Osteocyte (in vitro differentiated cells): ENCODE measurements at places on chromosomes 2 and 18. TPM values are rescaled to one million over a fixed set of nuclear protein-coding genes. Genes with fewer than 3 reads are reported as not detected.

RTN4 gene
- 532 and 603 TPM in 2 replicates for total RNA-seq

CENPO gene
- total RNA-seq: 12.7 and 12.8 TPM in 2 replicates

KCNK3 gene
- 8.5 and 10.1 TPM in 2 replicates for total RNA-seq

MC2R gene
- not detected in 2 replicates for total RNA-seq

INPP5D gene
- total RNA-seq: 0.31 and 0.40 TPM in 2 replicates

- no peak overlapping the region for H3K27ac ChIP-seq
- no peak for DNase-seq
- no peak overlapping the region for H3K4me3 ChIP-seq
- no peaks in the 10 kb centered on the region for H3K27me3 ChIP-seq
- peaks cover 23% of the 10 kb centered on the region for H3K4me1 ChIP-seq
Measured at GRCh38 chr2:70118798-70119454, 31.6 kb downstream of the PCBP1 start.

DNA sequence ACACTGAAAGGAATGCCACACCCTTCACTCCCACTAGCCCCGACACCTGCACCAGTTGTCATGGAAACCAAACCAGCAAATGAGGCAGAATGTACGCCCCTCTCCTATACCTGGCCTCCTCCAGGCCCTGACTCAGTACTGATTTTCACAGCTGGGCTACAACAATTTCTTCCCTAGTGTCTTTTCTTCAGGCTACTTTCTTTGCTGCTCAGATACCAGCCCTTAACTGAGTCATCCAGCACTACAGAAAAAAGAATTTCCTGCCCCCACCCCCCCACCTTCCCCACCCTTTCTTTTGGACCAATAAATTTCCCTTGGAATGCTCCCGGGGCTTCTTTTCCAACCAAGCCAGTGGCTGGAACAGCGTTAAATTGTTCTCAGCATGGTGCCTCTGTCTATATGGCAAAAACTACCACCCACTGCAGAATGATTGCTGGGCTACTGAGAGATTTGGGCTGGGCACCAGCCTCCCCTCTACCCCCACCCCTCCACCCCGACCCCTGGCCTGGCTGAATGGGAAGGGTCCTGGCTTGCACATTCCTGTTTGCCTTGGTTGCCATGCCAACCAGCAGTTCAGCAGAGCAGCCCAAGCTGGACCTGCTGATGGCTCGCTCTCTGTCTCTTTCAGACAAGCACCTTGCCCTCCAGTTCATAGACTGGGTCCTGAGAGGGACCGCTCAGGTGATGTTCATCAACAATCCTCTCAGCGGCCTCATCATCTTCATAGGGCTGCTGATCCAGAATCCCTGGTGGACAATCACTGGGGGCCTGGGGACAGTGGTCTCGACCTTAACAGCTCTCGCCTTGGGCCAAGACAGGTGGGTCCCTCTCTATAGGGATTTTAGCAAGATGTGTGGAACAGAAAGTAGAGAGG is 11.3 kb downstream of the SLC14A2 start:
- H3K27me3 ChIP-seq: peaks cover 16% of the 10 kb centered on the region
- H3K27ac ChIP-seq: peak overlapping the region; percentile 85

GRCh38 chr2:158011055-158011771 is 90.5 kb upstream of the UPP2 start:
- H3K4me1 ChIP-seq: no peaks in the 10 kb centered on the region
- H3K4me3 ChIP-seq: no peak overlapping the region

DNA sequence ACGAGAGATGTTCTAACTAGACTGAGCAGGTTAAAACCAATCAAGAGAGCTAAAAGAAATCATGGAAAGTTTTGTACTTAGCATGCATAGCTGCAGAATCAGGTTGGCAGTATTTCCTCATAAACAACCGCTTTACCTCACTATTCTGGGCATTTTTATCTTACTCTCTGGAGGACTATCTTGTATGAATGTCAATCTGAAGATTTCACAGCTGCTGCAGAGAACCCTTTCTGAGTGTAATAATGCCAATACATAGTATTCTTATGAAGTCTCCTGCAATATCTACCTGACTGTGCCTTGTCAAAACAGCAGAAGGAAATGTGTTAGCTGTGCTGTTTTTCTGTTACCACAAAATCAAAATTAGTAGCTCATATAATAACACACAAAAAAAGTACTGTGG is 705.9 kb upstream of the FSHR start:
- no peaks in the 10 kb centered on the region for H3K4me1 ChIP-seq
- H3K36me3 ChIP-seq: no peaks in the 10 kb centered on the region
- no peak overlapping the region for H3K27ac ChIP-seq
- DNase-seq: no peak
- no peaks in the 10 kb centered on the region for H3K27me3 ChIP-seq

DNA sequence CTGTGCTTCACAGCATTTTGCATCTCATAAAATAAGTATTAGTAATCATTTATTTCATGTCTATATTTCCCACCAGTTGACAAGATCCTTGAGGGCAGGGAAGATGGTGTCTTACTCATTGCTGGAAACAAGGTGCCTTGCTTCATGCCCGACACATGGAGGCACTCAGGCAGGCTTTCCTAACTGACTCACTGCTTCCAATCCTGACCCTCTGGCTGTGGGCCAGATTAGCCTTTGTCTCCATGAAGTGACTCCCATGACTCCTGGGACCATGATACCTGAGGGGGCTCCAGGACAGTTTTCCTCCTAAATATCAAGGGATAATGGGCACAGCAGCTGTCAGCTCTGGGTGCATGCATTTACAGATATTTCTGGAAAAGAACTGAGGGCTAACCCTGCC is 275.1 kb downstream of the AGPS start:
- no peaks in the 10 kb centered on the region for H3K36me3 ChIP-seq
- DNase-seq: no peak
- peaks cover 2% of the 10 kb centered on the region for H3K4me1 ChIP-seq
- peaks cover 10% of the 10 kb centered on the region for H3K27me3 ChIP-seq

DNA sequence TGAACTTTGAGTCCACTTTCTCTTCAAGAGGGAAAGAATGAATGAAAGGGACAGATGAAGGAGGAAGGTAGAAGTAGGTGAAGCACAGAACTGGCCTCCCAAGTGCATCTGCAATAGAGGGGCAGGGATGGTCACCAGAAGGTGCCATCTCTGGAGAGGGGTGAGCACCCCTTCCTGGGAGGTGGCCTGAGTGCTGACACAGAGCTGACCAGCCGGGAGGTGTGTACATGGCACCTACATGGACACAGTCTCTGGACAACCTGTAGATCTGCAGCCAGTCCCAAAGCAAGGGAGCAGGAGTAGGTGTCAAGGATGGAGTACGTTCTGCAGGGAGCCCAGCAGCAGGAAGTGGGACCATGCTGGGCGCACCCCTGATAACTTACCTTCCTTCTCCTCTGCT is 83.2 kb downstream of the TFCP2L1 start:
- no peak for DNase-seq
- no peak overlapping the region for H3K4me3 ChIP-seq
- peaks cover 6% of the 10 kb centered on the region for H3K27me3 ChIP-seq
- H3K36me3 ChIP-seq: no peaks in the 10 kb centered on the region
- no peak overlapping the region for H3K27ac ChIP-seq

DNA sequence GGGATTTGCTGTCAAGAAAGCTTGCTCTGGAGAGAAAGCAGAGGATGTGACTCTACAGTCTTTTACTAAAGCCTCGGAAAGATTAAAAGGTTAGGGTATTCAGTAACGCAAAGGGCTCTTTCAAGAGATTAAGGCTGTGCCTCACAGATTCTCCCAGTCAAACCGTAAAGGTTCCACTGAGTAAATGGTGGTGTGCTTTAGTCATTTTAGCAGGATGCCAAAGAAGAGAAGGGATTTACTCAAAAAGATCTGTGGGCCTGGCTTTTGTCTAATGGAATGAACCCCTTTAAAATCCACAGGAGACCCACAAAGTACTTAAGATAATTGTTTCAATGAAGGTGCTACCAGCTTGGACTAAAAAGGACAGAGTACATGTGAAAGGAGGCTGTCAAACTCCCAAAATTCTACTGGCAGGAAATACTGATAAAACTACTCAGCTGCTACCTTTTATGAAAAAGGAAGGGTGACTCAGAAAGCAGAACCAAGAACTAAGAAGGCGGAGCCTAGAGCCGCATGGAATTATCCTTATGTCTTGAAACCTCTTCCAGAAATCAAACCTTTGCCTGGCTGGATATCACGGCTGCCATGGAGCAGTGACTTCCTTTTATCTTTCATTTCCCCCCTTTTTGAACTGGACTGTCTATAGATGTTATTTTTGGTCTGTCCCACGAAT is 670.2 kb upstream of the ZEB2 start:
- no peak for DNase-seq
- no peak overlapping the region for H3K4me3 ChIP-seq
- H3K36me3 ChIP-seq: peaks cover 14% of the 10 kb centered on the region

DNA sequence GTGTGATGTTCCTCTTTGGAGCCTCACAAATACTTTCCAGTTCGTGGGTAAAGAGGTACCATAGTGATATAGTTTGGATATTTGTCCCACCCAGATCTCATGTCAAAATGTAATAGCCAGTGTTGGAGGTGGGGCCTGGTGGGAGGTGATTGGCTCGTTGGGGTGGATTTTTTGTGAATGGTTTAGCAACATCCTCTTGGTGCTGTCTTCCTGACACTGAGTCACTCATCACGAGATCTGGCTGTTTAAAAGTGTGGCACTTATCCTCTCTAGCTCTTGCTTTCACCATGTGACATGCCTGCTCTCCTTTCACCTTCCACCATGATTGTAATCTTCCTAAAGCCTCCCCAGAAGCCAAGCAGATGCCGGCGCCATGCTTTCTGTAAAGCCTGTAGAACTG is 3.0 kb upstream of the CCDC93 start:
- no peak overlapping the region for H3K4me3 ChIP-seq
- no peaks in the 10 kb centered on the region for H3K36me3 ChIP-seq
- peaks cover 17% of the 10 kb centered on the region for H3K4me1 ChIP-seq
- H3K27ac ChIP-seq: no peak overlapping the region

DNA sequence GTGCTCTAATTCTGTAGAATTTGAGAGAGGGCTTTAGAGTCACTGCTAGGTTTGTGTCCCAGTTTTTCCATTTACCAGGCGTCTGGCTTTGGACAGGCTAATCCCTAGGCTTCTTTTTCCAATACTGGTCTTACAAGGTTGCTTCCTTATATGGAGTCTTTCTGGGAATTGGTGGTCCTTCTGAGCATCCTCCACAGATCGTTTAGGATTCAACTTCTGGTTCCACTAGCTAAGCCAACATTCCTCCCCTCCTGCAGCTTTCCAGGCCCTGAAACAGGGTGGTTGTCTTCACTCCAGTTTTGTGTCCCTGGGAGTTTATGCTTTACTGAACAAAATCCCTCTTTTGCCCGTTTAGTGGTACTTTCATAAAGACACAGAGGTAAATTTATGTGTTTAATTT is 170.6 kb downstream of the CERS6 start:
- H3K36me3 ChIP-seq: peaks cover 1% of the 10 kb centered on the region
- no peak overlapping the region for H3K4me3 ChIP-seq
- no peak overlapping the region for H3K27ac ChIP-seq
- no peaks in the 10 kb centered on the region for H3K27me3 ChIP-seq
- H3K4me1 ChIP-seq: peaks cover 7% of the 10 kb centered on the region

DNA sequence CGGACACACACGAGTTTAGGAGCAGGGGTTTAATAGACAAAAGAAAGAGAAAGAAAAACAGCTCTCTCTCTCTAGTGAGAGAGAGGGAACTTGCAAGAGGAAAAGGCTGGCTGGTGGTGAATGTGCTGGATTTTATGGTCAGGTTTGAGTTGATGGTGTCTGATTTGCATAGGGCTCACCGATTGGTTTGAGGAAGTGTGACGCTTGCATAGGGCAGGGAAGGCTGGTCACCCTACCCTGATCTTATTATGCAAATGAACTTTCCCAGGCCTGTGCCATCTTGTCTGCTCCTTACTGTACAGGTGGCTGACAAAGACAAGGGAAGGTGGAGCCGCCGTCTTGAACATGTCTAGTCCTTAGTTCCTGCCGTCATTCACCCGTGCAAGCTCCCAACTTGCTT is 408.9 kb downstream of the RIT2 start:
- H3K4me3 ChIP-seq: no peak overlapping the region
- no peak overlapping the region for H3K27ac ChIP-seq
- H3K4me1 ChIP-seq: no peaks in the 10 kb centered on the region
- DNase-seq: no peak
- no peaks in the 10 kb centered on the region for H3K36me3 ChIP-seq

DNA sequence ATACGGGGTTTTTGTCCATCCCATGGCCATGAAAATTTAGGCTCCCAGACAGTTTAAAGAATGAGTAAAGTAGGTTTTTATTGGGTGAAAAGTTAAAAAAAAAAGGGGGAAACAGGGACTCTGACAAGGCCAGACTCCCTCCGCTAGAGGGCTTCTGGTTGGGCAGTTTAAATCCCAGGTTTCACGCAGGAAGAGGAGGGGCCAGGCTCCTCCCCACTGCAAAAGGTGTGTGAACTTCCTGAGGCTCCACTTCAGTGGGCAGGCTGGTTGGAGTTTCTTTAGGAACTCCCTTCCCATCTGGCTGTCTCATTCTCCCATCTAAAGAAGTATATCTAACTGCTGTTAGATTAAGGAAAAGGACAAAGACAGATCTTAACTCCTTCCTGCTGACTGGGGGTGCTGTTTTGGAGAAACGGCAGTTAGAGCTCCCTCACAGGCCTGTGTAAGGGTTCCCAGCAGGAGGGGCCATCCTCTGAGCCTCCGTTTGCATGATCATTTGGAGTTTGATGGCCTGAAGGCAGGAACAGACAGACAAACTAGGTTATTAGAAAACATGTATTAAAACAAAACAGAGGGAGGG is 1160.7 kb downstream of the CNTNAP5 start:
- no peaks in the 10 kb centered on the region for H3K4me1 ChIP-seq
- DNase-seq: no peak
- no peaks in the 10 kb centered on the region for H3K36me3 ChIP-seq
- H3K27ac ChIP-seq: no peak overlapping the region

DNA sequence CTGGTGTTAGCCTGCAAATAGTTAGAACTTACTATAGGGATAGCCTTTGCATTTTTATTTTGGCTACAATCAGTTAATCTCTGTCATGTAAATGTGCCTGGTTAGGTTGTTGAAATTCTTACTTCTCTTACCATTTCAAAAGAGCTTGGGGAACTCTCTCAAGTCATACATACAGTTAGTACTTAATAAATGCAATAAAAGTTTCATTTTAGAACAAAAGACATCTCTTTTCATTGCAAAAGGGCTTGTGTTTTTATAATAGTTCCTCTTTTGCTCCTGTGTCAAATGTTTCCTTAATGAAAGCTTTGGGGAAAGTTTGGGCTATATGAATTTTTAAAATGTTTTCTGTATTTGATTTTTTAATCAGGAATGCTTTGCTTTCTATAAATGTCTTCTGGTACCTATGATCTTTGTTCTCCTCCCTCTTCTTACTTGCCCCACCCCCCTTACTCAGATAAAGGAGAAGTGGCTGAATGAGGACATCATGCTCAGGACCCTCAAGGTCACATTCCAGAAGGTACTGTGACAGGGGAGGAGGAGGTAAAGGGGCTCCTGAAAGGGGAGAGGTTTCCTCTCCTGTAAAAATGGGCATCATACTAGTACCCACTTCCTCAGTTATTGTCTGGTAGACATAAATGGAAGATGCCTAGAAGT is 13.6 kb downstream of the PTPN18 start:
- H3K27me3 ChIP-seq: no peaks in the 10 kb centered on the region
- DNase-seq: no peak
- peak overlapping the region; percentile 30 for H3K4me3 ChIP-seq
- no peak overlapping the region for H3K27ac ChIP-seq

- H3K4me1 ChIP-seq: peaks cover 27% of the 10 kb centered on the region
- H3K27ac ChIP-seq: no peak overlapping the region
- no peaks in the 10 kb centered on the region for H3K36me3 ChIP-seq
- H3K4me3 ChIP-seq: no peak overlapping the region
- DNase-seq: peak; percentile 77
Measured at GRCh38 chr18:75128911-75129716, 79.8 kb downstream of the PTGR3 start.

GRCh38 chr2:130825231-130825965 is 11.3 kb upstream of the ARHGEF4 start:
- no peaks in the 10 kb centered on the region for H3K36me3 ChIP-seq
- H3K4me1 ChIP-seq: peaks cover 4% of the 10 kb centered on the region
- DNase-seq: no peak

GRCh38 chr2:189661957-189662321 is 680 bp downstream of the ASNSD1 start:
- peaks cover 9% of the 10 kb centered on the region for H3K36me3 ChIP-seq
- H3K4me3 ChIP-seq: no peak overlapping the region
- DNase-seq: no peak
- H3K27ac ChIP-seq: no peak overlapping the region
- H3K27me3 ChIP-seq: peaks cover 6% of the 10 kb centered on the region
